Stimulated activated CD4-positive, alpha-beta T cell treated with anti-CD3 and anti-CD28 coated beads, Interleukin-12 subunit alpha, Interleukin-12 subunit beta, amount 100 ng/mL, for 24 hours (primary cell): ENCODE measurements at places on chromosomes 2 and 18.

DNA sequence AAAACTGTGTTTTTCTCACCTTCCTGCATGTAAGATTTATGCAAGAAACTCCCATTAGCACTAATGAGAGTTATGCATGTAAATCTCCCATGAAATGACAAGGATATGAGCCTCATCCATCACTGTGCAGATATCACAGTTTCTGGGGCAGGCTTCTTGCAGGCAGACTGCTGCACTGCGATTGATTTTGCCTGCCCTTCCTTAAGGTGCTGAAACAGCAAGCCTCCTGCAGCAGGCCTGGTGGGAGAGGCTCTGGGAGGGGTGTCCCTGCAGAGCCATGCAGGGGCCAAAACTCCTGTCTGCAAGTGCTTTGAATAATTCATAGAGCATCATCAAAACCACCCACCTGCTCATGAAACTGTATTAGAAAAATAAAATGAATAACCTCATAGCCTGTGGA, 285.9 kb downstream of the MYT1L start:
- no peak for DNase-seq

GRCh38 chr2:60331115-60331809, 222.2 kb downstream of the BCL11A start:
- no peak for DNase-seq

GRCh38 chr2:197944416-197945096, 140.2 kb downstream of the PLCL1 start:
- DNase-seq, result no peak

DNA sequence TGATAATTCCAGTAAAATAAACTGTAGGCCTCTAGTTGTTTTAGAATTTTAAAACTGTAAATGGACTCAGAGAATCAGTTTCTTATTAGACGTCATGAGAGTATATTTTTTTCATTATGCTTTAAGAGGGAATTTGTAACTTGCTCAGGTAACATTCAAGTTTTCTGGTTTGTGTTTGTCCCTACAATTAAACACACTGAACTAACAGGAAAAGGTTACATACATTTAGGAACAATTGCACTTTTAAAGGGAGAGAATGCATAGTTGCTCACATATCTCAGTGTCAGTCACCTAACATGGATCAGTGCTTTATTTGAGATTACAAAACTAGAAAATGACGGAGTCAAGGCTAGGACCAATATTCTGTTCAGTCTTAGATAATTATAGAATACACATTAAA, 3.1 kb downstream of the COL3A1 start:
- no peak for DNase-seq

- no peak for DNase-seq
Measured at GRCh38 chr18:808502-808901, 3.5 kb downstream of the YES1 start.

- DNase-seq, result no peak
Measured at GRCh38 chr2:71503837-71504236, 50.5 kb downstream of the DYSF start.

GRCh38 chr2:176826356-176826755, 386.2 kb upstream of the HNRNPA3 start:
- DNase-seq, result no peak

- DNase-seq, result no peak
Measured at GRCh38 chr2:152234277-152234676, 58.7 kb upstream of the STAM2 start.

DNA sequence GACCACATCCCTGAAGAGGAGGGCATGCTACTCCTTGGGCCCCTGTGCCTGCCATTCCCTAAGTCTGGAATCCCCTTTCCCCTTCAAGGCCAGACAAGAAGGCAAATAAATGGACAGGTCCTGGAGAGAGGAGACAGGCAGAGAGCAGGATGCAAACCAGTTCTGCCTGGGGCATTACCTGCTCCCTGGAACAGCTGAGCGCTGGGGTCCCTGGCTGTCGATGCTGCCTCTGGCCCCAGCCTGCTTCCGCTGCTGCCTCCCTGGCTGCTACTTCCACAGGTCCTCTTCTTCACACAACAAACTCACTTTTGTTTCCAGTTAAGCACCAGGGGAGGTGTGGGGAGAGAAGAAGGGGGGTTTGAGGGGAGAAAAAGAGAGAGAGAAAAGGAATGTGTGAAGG, 53.1 kb downstream of the SLC4A5 start:
- no peak for DNase-seq

DNA sequence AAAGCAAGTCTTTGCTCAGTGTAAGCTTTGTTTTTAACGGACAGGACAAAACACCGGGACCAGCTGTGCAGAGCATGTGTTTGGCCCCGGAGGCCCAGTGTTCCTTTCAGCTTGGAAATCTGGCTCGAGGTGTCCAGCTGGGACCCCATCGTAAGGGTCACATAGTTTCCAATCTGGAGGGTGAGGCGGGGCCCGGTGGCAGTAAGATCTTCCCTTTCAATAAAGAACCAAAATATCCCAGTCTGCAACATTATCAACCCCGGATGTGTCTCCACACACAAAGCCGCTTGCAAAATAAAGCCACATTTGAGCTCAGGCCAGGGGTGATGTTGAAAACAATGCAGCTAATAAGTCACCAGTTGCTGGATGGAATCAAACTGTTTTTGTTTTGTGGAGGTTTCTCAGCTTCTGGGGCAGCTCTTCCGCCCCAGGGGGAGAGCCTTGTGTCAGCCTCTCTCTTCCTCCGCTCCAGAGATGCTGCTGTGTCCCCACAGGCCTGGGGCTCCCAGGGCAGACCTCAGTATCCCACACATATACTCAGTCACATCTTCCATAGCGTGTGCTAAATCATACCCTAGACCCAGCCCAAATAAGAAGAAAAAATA, 138.6 kb upstream of the GLI2 start:
- DNase-seq, result no peak

GRCh38 chr2:30288561-30288960, 57.2 kb downstream of the LBH start:
- DNase-seq, result no peak

GRCh38 chr18:26780520-26781325, 84.8 kb downstream of the AQP4 start:
- DNase-seq, result no peak

DNA sequence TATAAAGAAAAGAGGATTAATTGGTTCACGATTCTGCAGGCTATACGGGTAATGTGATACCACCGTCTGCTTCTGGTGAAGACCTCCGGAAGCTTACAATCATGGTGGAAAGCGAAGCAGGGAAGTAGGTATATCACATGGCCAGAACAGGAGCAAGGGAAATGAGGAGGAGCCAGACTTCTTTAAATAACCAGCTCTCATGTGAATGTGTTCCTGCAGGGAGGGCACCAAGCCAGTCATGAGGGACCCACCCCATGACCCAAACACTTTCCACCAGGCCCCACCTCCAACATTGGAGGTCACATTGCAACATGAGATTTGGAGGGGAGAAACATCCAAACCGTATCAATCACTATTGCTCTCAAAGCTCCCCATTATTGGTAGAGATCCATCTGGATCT, 61.8 kb downstream of the EFEMP1 start:
- DNase-seq, result no peak

- DNase-seq, result no peak
Measured at GRCh38 chr2:202682274-202682673, 47.5 kb downstream of the FAM117B start.

DNA sequence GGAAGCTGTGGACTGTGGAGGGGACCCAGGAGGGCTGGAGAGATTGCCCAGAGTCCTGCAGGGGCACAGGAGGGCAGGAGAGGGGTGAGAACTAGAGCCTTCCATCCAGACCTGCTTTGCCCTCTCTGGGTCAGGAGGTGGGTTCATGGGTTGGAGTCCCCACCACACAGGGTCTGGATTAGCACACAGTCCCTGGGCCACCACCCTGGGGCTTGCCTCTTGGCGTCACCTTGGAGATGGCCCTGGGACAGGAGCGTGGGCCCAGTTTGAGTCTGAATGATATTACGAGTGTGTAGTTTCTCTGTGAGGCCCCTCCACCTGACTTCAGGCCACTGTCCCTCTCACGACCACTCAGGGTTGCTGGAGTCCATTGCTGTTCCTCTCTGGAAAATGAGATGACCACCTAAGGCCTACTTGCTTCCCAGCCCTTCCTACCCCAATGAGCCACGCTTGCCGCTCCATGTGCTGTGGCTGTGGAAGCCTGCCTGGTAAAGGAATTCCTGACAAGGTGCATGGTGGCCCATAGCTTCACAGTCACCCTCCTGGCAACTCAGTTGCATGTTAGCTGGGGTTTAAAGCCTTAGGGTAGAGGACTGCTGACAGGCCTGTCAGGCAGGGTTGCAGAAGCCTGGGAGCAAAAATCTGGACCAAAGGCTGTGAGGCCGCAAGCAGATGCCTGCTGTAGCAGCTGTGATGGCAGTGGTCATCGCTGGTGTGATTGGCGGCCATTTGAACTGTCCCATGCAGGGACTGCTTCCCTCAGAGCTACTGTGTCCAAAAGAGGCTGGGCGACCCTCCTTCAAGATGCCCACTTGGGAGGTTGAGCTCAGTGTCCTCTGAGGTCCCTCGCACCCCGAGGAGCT, 14.2 kb downstream of the ATOH8 start:
- no peak for DNase-seq

DNA sequence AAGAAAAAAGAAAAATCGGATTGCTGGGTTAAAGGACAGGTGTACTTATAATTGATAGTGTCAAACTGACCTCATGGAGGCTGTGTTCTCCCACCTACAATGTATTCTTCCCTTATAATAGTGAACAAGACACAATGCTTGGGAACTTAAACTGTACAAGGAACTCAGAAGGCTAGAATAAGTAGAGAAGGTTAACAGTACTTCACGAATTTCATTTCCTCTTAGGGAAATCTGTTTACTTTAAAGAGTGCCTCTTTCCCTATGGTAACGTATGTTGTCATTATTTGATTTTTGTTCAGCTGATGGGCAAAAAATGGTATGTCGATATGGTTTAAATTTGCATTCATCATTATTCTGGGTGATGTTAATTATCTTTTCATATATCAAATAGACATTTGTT, 9.2 kb upstream of the HK2 start:
- DNase-seq, result no peak
